GM19239 (cell line): ENCODE measurements at places on chromosomes 4 and X.

DNA sequence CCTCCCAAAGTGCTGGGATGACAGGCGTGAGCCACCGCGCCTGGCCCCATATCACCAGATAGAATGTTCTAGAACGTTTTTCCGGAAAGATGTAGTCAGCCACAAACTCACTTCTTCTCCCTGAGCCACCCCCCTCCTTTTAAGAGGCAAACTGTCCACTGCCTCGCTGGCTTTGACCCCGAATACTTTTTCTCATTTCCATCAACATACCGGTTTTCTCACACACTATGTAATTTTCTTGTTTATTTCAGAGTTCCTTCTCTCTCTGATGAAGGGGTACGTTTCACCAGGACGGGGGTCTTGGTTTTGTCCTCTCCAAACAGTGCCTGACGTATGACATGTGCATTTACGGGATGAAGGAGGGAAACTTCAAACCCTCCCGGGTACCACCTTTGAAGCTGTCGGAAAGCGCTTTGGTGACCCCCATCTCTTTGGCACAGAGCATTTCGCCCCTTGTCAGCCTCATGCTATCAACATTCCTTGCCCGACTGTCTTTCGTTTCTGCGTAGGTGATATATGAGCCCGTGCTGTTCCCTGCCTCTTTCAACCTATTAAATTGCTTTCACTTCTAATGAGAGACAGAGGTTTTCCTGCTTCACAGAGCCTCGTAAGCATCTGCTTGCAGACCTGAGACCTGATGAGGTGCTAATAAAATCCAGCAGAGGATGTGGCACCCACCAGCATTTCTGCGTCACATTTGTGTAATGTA lies 73.8 kb downstream of the CRLF2 start:
- DNase-seq, result no peak

GRCh38 chrX:41684138-41684537 lies 4.6 kb upstream of the GPR34 start:
- no peak for DNase-seq

GRCh38 chr4:30073011-30073710 lies 647.0 kb upstream of the PCDH7 start:
- no peak for DNase-seq

DNA sequence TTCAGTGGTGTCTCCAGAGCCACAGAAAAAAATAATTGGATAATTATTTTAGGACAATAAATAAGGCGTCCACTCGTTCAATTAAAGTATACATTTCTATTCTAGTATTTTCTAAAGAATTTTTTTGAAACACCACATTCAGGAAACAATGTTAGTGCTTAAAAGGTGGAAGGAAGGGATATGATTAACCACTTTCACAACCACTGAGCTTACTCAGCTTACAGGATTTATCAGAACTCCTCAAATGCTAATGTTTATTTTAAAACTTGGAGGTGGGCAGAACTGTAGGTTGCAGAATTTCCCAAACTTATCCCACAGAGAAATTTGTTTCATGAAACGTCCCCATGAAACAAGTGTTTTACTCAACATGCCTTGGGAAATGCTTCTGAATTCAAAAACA lies 54.3 kb upstream of the MAGEB2 start:
- no peak for DNase-seq

DNA sequence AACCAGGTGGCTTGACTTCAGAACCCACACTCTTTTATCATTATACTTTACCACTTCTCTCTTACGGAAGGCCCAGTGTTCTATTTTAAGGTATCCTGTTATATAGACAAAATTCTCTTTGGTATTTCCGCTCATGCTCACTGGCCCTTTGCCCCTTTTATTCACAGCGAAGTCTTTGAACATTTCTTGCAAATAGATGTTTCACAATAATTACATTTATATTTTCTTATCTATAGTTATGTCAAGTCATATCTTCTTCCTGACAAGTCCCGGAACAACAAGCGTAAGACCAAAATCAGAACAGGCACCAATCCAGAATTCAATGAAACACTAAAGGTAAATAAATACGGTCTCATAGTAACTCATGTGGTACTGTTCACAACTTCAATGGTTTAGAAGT lies 102.0 kb downstream of the SYTL5 start:
- no peak for DNase-seq

DNA sequence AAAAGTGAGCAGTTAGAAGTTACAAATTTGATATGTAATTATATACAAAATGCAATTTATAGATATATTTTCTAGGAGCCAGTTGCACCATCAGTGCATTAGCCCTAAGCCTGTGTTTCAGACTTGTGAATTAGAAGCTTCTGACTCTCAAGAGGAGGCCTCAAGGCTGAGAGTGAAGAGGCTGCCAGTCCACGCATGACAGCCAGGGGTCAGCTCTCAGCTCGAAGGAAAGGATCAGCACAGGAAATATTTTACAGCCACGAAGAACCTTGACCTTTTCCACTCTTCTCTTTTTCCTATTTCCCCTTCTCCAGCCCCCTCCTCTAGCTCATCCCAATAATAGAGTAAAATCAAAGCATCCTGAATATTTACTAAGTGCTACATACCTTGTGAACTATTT lies 642.4 kb downstream of the TRIML1 start:
- no peak for DNase-seq

- DNase-seq, result no peak
Measured at GRCh38 chrX:103253608-103254007, 1.3 kb downstream of the TCEAL8 start.

GRCh38 chr4:8472689-8473197 lies 32.2 kb downstream of the TRMT44 start:
- DNase-seq, result no peak

GRCh38 chr4:89273741-89274141 lies 33.9 kb downstream of the GPRIN3 start:
- no peak for DNase-seq

DNA sequence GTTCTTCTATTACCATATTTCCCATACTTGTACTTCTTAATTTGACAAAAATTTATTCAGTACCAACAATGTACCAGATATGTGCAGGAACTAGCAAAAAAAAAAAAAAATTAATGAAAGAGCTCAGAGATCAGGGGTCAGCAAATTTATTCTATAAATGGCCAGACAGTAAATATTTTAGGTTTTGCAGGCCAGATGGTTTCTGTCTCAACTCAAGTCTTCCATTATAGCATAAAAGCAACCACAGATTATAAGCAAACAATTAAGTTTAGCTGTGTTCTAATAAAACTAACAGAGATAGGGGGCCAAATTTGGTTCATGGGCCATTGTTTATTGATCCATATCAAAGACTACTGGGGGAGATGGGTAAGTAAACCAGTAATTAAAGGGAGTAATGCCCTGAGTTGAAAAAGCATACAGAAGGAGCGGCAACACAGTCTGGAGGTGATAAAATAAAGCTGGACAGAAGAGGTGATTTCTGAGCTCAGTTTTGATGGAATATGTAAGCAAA lies 19.3 kb downstream of the NEK1 start:
- no peak for DNase-seq

GRCh38 chr4:81314196-81314896 lies 99.3 kb upstream of the PRKG2 start:
- DNase-seq, result no peak

GRCh38 chr4:78642934-78643333 lies 91.4 kb downstream of the ANXA3 start:
- DNase-seq, result no peak

- DNase-seq, result no peak
Measured at GRCh38 chr4:101420661-101421060, 73.3 kb upstream of the PPP3CA start.

DNA sequence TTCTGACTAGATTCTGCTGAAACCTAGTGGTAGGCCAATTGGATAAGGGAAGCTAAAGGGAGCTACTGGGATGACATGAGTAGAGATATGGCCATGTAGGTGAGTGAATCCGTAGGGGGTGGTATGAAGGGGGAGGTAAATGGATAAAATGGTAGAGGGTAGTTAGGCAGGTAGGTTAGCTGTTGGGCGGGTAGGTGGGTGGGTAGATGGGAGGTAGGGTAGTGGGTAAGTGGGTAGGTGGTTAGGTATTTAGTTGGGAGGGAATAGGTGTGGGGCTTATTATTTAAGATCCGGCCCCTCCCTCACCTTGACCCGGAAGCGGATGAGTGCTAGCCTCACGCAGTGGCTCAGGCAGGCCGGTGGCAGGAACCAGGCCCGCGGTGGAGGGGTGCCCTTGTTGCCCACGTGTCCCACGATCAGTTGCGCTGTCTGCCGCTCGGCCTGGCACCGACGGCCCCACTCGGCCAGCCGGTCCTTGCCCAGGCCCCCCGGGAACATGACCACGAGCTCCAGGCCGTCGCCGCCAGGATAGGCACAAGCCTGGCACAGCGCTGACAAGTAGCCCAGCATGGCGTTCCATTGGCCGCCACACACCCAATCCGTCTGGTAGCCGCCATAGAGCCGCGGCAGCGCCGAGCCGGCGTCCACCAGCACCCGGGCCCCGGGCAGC lies 725 bp downstream of the FAM120C start:
- peak; percentile 31 for DNase-seq

DNA sequence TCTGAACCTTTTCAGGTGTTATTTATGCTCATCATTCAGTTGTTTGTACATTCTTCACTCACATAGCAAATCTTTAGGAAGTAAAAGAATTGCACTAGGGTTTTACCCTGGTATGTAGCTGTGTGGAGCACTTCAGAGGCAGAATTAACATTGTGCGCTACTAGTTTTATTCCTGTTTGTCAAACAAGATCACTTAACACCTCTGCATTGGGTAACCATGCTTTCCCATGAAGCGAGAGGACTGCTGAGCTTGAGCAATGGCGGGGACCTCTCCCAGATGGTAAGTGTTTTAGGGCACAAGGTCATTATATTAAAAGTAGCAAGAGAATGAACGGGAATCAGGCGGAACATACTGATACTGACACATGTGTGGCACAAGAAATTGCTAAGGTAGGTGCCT lies 59.2 kb downstream of the SHROOM3 start:
- no peak for DNase-seq

- DNase-seq, result no peak
Measured at GRCh38 chrX:43525901-43526610, 130.0 kb upstream of the MAOA start.

DNA sequence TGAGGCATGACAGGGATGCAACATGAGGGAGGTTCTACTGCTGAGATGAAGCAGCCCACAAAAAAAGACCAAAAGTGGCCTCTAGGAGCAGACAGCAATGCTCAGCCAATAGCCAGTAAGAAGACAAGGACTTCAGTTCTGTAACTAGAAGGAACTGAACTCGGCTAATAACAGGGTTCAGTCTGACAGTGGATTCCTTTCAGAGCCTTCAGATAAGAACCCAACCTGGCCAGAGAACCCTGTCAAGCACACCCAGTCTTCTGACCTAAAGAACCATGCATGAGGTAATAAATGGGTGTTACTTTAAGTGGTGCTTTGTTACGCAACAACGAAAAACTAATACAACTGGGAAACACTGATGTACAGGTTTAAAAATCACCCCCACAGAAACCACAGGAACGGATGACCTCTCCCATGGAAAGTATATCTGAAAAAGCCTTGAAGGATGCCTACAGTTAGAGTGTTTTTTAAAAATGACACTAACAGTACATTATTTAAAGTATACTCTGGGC lies 94.6 kb downstream of the PAPSS1 start:
- DNase-seq, result no peak

DNA sequence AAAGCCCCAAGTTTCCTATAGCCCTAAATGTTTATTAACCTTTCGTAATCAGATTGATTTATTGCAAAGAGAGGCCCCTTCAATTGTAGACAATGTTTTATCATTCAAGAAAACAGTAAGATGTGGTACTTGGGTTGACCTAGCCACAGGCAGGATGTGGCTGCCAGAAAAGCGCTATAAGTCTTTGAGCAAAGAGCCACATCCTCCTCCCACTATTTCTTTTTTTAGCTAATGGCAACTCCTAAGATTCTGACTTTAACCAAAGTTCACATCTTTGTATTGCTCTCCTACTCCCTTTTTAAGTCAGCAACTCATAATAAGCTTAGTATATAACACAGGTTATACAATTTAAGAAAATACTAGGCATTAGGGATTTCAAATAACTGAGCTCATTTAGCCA lies 70.7 kb upstream of the PPP3CA start:
- peak; percentile 27 for DNase-seq

DNA sequence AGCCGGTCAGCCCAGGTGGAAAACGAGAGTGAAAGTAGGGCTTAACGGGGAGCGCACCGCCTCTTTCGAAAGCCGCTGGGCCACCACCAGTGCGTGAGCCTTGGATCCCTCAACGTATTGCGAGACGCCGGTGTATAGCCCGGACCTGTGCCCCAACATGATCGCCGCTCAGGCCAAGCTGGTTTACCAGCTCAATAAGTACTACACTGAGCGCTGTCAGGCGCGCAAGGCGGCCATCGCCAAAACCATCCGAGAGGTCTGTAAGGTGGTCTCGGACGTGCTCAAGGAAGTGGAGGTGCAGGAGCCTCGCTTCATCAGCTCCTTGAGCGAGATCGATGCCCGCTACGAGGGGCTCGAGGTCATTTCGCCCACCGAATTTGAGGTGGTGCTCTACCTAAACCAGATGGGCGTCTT lies 929 bp downstream of the MAB21L2 start:
- no peak for DNase-seq

DNA sequence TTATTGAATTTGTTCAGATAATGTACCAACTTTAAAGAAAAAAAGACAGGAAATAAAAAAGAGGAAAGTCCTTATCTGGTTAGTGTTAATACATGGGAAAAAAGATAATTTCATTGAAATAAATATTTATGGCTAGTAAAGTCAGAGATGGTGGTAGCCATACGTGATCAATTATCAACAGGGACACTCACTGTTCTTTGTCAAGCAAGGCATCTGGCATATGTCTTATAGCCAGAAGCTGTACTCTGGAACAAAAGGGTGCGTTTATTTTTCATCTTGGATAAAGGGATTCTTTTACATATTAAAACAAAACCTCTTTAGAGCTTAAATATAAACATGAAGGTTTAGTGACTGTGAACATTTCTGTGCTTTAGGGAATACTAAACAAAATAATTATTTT lies 26.7 kb downstream of the HDX start:
- no peak for DNase-seq

- DNase-seq, result no peak
Measured at GRCh38 chr4:172243551-172243950, 430.3 kb downstream of the GALNTL6 start.

- no peak for DNase-seq
Measured at GRCh38 chr4:77248805-77249204, 91.8 kb downstream of the CCNG2 start.

DNA sequence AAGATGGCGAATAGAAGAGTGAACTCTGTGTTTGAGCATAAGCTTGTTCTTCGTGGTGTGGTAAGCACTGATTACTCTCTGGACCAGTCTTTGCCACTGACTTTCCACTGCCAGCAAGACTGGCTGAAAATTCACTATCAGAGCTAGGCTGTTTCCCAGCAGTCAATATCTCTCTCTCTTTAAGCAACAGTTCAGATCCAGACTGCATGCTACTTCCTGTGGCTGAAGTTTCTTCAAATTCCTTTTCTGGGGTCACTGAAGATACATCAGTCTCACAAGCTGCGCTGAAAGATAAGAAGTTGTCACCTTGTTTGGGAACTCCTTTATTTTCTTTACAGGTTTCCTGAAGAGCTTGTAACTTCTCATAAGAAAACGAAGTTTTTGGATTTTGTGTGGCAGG lies 54.0 kb upstream of the FAM120C start:
- no peak for DNase-seq

DNA sequence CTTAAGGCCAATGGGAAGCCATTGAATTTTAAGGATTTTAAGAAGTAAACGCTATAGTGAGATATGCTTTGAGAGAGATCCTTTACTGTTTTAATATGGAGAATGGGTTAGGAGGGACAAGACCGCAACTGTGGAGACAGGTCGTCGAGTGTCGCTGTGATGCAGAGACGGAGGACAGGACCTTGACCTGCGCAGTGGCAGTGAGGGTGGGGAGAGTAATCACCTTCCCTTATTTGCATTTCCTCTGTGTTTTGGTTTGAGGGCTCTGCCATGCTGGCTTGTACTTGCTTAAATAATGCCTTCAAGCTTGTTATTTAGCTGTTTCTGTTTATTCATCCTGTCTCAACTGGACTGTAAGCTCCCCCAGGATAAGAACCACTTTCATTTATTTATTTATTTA lies 345.0 kb downstream of the FBXW7 start:
- DNase-seq, result no peak
